Germinal center (tissue), 1 donor: ENCODE measurements at places on chromosomes 12 and 14.

DNA sequence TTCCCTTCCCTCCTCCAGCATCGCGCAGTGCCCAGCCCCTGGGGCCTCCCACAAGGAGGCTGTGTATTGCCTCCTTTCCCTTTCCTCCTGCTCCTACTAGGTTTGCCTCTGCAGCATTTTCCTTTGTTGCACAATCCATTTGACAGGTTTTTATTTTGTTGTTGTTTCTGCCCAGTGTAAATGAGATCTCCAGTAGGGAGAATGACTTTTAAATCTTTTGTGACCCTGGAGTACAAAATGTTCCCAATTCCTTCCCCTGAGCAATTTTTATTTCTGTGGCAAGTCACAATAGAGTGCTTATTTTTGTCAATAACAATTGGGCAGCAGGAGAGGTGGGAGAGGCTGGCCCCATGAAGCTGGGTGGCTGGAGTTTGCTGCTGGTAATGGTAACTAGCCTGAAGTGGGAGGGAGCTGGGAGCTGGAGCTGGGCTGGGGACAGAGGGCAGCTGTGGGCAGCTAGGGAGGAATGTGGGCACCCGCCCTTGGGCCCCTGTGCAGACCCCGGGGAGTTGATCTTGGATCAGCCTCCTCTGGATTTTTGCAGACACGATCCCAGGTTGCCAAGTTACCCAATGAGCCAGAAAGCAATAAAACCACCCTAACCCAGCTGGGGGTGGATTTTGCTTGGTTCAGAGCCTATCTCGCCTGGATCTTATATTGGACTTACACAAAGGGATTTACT is 160.1 kb downstream of the KTN1 start:
- DNase-seq, result no peak

DNA sequence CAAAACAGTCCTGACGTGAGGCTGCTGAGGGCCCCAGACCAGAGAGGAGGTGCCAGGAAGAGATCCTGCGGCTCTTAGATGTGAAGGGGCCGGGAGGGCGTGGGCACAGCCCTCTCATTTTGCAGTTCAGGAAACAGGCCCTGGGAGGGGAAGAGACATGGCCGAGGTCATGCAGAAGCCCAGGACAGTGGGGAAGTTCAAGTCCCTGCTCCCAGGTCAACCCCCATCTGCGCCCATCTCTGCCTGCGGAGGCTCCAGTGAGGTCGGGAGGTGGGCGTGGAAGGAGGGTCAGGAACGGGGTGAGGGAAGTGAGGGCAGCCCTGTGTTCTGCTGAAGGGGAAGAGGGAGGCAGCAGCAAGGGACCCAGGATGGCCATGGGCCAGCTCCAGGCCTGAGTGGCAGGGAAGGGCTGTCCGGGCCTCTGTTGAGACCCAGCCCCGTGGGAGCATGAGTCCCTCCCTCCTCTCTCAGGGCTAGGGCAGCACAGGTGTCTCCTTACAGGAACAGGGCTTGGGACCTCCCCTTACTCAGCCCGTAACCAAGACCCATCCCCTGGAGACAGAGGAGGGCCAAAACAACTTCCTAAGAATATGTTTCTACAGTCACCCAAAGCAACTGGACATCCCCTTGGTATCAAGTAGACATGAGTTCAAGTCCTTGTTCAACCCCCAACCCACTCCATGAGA is 90.8 kb downstream of the LGMN start:
- DNase-seq, result no peak

GRCh38 chr14:24376448-24377070 is 8.6 kb downstream of the NFATC4 start:
- DNase-seq, result no peak

GRCh38 chr14:100404419-100404818 is 81.3 kb downstream of the SLC25A47 start:
- DNase-seq, result no peak

- no peak for DNase-seq
Measured at GRCh38 chr14:93049315-93049714, 66.4 kb downstream of the ITPK1 start.

DNA sequence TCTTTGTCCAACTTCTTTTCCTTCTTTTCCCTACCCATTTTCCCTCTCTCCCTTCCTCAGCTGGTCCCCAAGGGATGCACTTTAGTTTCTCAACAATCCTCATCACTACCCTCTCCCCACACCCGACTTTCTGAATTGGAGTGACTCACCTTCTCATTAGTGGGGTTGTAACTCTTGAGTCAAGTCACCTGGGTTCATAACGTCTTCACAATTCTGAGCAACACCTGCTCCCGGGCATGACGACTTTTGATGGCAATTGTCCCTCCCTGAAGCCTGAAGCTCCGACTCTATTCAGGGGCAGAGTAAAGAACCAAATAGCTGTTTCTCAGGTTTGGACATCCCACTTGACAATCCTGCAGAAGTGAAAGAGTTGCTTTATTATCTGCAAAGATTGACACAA is 82.7 kb upstream of the OTX2 start:
- DNase-seq, result no peak

DNA sequence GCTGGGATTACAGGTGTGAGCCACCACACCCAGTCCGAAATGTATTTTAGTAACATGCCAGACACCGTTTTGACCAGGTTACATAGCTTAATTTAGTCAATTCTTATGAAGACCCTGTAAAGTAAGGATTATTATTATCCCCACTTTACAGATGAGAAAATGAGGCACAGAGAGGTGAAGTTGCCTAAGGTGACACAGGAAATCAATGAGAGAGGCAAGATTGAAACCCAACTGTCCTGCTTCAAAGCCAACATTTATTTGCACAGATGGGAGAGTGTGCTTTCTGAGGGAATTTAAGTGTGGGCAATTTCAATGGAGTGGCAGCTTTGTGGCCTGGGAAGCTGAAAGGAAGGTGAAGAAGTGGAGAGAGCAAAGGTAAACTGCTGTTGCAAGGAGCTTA is 19.1 kb upstream of the EPS8 start:
- no peak for DNase-seq

DNA sequence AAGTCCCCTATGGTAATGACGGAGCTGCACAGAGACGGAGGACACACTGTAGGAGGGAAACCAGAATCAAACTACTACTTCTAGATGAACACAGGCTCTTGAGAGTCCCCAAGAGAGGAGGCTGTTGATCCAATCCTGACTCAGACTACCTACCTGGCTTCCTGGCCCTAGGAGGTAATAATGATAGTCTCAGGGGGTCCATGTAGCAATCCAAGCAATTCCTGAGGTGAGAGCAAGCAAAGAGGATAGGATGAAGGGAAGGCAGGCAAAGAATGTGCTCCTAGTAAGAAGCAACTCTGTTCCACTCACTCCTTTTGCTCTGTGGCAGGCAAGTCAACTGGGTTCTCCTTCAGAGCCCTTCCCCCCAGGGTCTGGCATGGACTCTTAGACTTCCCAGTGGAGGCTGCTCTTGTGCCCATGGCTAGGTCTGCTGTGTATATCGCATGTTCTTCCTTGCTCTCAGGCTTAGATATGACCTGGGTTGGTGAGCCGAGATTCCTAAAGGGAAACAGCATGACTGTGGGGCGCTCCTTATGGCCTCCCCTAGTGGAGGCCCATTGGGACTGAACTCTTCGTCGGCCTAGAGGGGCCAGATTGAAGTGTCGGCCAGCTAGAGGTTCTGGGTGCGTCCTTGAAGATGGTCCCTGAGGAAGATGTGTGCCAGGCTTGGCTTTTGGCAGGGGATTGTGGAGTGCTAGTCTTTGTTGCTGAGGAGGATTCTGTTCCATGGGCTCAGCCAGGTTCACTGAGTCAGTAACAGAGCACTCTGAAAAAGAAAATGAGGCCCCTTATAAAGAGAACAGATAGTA is 2.1 kb downstream of the TINF2 start:
- DNase-seq, result no peak

DNA sequence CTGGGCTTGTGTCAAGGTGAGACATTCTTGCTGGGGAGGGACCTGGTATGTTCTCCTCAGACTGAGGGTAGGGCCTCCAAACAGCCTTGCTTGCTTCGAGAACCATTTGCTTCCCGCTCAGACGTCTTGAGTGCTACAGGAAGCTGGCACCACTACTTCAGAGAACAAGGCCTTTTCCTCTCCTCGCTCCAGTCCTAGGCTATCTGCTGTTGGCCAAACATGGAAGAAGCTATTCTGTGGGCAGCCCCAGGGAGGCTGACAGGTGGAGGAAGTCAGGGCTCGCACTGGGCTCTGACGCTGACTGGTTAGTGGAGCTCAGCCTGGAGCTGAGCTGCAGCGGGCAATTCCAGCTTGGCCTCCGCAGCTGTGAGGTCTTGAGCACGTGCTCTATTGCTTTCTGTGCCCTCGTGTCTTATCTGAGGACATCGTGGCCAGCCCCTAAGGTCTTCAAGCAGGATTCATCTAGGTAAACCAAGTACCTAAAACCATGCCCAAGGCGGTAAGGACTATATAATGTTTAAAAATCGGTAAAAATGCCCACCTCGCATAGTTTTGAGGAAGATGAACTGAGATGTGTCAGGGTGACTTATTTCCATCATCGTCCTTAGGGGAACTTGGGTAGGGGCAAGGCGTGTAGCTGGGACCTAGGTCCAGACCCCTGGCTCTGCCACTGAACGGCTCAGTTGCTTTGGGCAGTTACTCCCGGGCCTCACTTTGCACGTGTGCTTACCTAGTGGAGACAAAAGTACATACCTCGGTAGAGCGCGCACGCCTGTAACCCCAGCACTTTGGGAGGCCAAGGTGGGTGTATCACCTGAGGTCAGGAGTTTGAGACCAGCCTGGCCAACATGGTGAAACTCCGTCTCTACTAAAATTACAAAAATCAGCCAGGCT is 4.3 kb downstream of the GAPDH start:
- DNase-seq, result peak; percentile 8

DNA sequence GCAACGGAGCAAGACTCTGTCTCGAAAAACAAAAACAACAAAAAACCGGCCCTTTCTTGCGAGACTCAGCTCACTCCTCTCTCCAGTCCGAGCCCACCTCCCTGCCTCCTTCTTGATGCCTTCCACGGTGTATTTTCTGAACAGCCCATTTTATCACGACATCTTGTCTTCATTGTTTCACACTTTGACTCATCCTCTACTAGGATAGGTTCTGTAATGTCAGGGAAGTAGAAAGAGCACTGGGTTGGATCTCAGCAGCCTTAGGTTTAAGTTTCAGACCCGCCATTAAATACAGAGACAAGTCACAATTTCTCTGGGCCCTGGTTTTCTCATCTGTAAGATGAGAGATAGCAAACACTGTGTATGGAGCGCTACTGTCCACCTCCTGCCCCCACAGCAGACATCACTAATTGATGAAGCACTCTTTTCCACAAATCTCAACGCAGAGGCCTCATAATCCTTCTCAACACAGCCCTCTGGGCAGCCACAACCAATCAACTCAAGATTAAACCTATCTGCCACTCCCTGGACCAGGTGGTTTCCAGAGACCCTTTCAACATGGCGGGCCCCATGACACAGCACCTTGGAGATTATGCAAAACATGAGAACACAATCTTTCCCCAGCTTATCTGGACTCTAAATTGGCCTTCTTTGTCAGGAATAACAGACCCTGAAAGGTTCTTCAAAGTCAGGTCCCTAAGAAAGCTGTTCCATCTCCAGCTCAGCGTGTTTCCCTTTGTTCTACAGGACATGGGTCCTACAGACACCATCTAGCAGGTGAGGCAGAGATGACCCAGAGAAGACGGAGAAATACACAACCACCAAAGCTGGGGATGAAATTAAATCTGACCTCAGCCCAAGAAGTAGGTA is 35.6 kb downstream of the CCDC88C start:
- no peak for DNase-seq

- no peak for DNase-seq
Measured at GRCh38 chr14:91254461-91254860, 10.0 kb upstream of the GPR68 start.

- no peak for DNase-seq
Measured at GRCh38 chr14:22836301-22837113, at the start of gene MMP14. Gene MMP14 (plus strand): TSS chr14:22836585. CDS start chr14:22836818, 233 bp downstream.

DNA sequence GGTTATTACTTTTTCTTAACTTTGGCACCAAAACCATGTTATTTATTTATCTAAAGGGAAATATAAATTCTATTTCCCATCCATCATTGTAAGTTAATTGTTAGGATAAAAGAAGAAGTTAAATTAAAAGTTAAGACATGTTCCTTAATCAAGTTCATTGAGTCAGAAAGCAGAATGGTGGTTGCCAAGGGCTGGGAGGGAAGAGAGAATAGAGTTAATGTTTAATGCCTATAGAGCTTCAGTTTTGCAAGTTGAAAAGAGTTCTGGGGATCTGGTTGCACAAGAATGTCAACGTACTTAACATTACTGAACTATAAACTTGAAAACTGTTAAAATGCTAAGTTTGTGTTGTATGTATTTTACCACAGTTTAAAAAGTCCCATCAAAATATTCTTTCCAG is 63.2 kb upstream of the NR2C1 start:
- no peak for DNase-seq

GRCh38 chr14:23063601-23064000 is 6.3 kb upstream of the CDH24 start:
- DNase-seq, result no peak

DNA sequence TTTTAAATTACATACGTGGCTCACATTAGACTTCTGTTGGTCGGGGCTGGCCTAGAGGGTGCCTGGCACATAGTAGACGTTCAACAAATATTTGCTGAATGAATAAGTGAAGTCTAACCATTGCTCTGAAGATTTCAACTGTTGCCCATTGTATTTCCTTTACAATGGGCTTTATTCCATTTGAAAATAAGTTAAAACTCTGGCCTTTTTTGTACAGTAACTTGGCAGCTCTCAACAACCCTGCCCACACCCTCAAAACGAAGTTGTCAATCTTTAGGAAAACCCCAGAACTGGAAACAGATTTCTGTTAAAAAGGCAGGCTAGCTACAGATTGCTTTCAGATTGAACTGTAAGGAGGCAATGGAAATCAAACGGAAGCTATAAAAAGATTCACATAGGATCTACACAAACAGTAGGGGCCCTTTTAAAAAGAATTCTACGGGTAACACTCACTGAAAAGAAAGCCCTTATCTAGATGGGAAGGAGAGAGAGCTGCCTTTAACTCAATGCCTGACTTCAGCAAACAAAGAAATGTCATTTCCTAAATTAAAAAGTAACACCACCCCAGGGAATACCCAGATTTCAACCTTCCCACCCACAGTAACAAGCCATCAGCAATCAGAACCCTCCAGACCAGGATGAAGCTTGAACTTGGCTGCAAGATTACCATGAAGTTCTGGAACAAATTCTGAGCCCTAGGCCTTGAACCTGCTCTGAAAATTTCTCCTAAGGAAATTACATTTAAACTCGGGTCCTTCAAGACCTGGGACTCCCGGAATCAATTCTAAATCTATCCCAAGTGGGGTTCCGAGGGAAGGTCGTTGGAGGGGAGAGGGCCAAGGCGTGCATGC is 1.4 kb downstream of the WSB2 start:
- DNase-seq, result no peak

GRCh38 chr12:67358781-67359338 is 89.7 kb downstream of the CAND1 start:
- DNase-seq, result no peak

GRCh38 chr12:42612231-42612613 is 22.7 kb upstream of the PRICKLE1 start:
- no peak for DNase-seq

GRCh38 chr14:61812347-61813095 is 50.3 kb downstream of the SNAPC1 start:
- DNase-seq, result peak; percentile 45
